NCI-H748 treated with DMSO at 0.1 percent for 48 hours (cell line): ENCODE measurements at places on chromosomes 5 and 9.
A peak's percentile ranks its signal among the peaks of the same experiment; 100 is the strongest.

GRCh38 chr9:91789941-91790340 lies 160.1 kb downstream of the ROR2 start:
- DNase-seq, result no peak

DNA sequence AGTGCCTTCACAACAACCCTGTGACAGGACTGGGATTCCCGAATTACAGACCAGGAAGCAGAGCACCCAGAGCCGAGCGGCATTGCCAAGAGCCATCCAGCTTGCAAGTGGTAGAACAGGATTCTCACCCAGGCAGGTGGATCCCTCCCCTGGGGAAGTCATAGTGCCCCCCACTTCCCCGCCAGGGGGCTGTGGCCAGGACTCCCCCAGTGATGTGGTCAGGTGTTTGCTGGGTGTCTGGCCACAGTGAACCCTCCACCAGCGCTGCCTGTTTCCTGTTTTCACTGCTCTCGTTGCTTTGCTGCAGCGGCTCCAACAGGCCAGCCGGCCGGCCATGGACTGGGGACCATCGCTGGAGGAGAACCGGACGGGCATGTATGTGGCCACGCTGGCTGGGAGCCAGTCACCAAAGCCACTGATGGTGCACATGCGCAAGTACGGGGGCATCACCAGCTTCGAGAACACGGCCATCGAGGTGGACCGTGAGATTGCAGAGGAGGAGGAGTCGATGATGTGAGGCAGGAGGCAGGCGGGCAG lies 19.3 kb downstream of the SLC6A7 start:
- DNase-seq, result no peak

- DNase-seq, result no peak
Measured at GRCh38 chr9:21443849-21444625, 3.8 kb downstream of the IFNA1 start.

- DNase-seq, result no peak
Measured at GRCh38 chr5:60699288-60699608, 718 bp downstream of the DEPDC1B start.

GRCh38 chr9:89837162-89837933 lies 232.5 kb downstream of the GADD45G start:
- DNase-seq, result no peak

DNA sequence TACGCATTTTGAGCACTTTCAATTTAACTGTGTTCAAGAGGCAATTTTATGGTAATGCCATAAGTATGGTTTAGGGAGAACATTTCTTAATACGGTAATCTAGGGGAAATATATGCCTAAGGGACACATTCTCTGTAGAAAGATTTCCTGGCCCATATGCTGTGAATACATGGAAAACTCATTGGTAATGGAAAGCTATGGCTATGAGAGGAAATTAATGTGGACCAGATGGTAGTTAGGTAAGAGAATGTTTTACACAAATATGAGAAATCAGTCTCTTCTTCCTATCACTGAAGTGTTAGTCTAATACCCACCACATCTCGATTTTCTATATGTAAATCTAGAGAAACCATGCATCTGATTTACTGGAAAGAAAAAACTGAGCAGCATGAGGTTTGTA lies 105.0 kb downstream of the SEMA6A start:
- DNase-seq, result no peak

GRCh38 chr9:20022410-20022809 lies 233.6 kb upstream of the SLC24A2 start:
- DNase-seq, result no peak

GRCh38 chr9:2494562-2494961 lies 127.0 kb upstream of the VLDLR start:
- DNase-seq, result no peak

DNA sequence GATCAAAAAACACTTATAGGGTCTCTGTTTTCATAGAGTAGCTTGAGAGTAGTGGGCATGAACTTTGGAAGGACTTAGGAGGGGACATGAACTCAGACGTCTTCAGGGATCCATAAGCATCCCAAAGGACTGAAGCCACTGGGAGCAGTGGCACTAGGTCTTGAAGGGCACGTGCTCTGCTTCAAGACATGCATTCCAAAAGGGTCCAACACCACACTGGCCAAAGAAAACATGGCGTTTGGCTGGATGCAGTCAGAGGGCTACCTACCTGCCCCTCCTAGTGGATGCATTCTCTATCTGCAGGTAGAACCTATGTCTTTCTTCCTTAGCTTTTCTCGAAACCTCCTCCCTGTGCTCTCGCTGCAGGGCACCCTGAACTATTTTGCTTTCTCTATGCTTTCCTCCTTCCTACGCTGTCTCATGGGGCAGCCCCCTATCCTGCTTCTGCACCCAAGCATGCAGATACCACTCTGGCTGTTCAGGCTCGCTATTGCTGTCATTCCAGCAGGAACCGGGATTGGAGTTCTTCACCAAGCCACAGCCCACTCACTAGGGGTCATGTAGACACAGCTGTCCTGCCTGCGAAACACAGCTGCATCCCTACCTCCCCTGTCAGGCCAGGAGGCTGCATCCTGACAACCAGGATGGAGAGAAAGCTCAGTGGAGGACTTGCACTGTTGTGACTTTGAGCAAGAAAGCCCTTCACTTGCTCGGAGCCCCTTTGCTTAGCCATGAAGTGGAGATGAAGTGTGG lies 11.9 kb downstream of the FAM240B start:
- no peak for DNase-seq

GRCh38 chr9:128101690-128102089 lies 25.8 kb downstream of the PTGES2 start:
- no peak for DNase-seq

GRCh38 chr9:72552356-72552755 lies 30.9 kb downstream of the TMC1 start:
- no peak for DNase-seq

DNA sequence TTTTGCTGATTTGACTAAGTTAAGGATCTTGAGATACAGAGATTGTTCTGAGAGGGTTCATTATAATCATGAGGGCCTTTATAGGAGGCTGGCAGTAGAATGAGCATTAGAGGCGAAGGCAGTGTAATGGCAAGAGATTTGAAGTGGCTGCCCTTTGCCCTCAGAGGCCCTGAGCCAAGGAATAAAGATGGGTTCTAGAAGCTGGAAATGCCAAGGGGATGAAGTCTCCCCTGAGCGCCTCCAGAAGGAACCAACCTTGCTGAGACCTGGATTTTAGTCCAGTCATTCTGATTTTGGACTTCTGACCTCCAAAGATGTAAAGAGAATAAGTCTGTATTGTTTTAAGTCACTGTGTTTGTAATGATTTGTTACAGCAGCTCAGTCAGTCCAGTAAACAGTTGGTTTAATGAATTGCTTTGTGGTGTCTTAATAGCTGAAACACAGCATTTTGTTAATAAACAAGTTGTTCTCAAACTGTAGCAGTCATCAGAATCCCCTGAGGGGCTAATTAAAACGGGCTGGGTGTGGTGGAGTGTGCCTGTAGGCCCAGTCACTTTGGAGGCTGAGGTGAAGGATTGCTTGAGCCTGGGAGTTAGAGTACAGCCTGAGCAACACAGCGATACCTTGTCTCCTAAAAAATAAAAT lies 23.2 kb downstream of the GLRX start:
- DNase-seq, result no peak

GRCh38 chr9:129737479-129738274 lies 15.2 kb downstream of the PTGES start:
- DNase-seq, result peak; percentile 71

DNA sequence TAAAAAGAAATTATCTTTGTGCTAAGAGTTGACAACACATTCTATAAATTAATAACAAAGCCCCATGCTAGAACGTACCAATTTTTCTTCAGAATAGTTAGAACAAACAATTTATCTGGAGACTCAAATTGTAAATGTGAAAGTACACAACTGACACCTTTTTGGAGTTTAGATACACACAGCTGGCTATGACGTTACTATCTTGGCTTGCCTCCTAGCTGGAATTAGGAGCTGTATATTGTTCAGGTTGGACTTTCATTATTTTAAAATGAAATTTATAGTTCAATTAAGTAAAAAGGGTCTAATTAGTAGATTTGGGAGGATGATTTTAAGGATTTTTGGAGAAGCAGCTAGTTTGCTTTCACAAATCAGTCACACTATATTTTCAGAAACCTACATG lies 393.9 kb upstream of the RIOK2 start:
- DNase-seq, result no peak

DNA sequence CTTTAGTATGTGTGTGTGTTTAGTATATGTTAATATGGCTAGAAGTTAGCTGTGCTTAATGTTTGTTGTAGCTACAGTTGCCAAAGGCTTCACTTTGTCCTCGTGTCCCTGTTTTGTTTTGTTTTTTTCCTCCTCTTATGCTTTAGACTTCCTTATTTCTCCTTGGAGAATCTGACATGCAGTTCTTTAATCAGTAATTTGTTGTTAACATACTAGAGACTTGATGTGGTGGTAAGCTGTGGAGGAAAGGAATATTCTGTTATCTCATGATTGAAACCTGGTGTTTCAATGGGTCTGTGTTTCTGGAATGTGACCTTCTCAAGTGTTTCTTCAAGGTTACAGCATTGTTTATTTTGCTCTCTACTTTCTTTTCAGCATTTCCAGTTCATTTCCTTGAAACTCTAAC lies 515.6 kb upstream of the ST8SIA4 start:
- no peak for DNase-seq
